ENCODE measurements at places on chromosomes 1 and 21.

- no peak for DNase-seq
Observed at GRCh38 chr21:42443876-42444744, 40.4 kb downstream of the UBASH3A start.

DNA sequence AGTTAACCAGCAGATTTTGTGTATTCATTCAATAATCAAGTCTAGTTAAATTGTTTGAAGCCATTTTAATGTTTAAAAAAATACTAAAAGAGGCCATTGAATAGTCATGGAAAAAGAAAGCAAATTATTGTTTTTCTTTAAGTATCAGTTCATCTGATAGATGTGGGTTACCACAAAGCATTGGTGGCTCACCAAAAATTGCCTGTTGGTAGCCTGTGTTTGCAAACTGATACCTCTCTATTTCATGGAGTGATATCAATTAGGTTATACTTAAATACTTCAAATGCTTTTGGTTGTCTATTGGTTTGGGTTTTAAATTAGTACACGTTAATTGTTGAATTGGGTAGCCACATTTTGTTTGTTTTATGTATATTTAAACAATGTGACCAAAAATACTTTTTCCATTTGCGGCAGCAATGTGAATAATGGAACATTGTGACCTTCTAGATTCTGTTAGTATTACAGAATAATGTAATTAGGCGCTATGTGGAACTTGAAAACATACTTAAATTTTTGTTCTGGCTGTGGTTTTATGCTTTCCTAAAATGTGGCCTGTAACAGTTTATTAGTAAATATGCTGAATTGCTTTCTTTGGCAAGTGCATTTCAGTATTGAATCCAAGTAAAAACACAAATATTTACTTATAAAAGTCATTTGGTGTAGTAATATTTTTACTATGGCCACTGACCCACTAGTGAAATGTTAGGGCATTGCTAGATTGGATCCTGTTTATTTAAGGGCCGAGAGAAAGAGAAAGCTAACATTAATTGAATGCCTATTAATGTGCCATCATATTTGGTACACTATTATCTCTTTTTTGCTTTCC is 37.1 kb upstream of the NBL1 start:
- DNase-seq, result peak; percentile 59

GRCh38 chr1:183719289-183719688 is 66.2 kb upstream of the APOBEC4 start:
- peak; percentile 67 for DNase-seq

GRCh38 chr1:82073071-82073470 is 272.3 kb downstream of the ADGRL2 start:
- no peak for DNase-seq

DNA sequence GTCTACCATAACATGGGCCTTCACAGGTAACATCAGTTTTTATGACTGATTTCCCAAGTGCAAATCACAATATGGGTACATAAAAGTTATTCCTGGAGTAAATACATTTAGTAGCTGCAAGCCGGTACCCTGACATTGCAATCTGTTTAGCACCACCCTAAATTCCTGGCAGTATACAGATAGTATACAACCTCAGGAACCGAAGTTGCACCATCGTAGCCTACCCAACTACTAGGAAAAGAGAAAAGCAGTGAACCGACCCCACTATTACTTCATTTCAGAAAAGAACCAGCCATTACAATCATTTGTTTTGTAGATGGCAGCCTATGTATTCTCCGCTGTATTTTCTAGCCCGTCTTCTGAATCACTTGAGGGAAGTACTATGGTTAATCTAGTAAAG is 1.1 kb downstream of the ADIPOR1 start:
- DNase-seq, result no peak

DNA sequence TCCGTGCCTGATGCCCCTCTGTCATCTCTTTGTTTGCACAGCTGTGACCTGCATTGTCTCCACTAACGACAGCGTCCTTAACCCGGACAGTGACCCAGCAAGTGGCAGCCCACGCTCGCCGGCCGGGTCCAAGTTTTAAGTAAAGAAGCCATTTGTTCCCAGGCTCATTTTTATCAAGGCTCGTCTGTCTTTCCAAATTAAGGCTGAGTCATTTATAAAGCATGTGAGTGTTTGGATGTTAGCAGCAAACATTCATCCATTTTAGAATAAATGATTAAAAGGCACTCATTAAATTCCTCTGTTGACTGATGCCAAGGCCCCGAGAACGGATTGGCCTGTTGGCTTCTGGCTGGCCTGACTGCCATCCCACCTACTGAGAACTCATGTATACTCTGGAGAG is 514.5 kb downstream of the NPHP4 start:
- no peak for DNase-seq

DNA sequence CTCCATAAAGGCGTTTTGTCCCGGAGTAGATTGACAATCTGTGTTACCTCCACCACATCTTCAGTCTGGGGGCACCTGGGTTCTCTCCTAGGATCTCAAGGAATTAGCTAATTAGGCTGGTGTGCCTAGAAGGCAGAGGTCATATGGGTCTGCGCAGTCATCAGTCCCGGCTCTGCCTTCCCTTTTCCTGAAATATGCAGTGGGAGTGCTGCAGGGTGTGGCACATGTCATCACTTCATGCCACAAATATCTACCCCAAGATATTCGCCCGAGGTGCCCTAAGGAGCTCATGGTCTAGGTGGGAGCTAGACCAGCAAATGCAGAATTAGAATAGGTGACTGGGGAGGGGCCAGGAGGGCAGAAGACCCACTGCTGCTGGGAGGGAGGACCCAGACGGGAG is 42.9 kb downstream of the ACTL8 start:
- no peak for DNase-seq

GRCh38 chr1:13512472-13512871 is 1.3 kb downstream of the LRRC38 start:
- DNase-seq, result no peak

GRCh38 chr1:44542420-44543063 is 131.7 kb downstream of the TMEM53 start:
- DNase-seq, result no peak

DNA sequence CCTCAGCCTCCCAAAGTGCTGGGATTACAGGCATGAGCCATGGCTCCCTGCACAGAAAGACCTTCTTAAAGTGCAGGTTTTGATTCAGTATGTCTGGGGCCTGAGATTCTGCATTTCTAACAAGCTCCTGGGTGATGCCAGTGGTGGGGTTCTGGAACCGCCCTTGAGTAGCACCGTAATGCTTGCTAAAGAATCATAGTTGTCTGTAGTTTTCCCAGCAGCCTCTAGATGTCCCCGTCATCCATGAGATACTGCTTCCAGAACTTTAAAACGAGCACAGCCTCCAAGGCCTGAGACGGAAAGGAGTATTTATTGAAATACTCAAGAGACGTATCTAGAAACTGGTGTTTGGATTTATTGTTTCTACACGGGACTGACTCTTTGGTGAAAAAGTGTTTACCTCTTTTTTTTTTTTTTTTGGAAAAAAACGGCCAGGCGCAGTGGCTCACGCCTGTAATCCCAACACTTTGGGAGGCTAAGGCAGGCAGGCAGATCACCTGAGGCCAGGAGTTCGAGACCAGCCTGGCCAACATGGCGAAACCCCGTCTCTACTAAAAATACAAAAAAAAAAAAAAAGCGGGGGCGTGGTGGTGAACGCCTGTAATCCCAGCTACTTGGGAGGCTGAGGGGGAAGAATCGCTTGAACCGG is 2.6 kb upstream of the TOR3A start:
- peak; percentile 64 for DNase-seq

DNA sequence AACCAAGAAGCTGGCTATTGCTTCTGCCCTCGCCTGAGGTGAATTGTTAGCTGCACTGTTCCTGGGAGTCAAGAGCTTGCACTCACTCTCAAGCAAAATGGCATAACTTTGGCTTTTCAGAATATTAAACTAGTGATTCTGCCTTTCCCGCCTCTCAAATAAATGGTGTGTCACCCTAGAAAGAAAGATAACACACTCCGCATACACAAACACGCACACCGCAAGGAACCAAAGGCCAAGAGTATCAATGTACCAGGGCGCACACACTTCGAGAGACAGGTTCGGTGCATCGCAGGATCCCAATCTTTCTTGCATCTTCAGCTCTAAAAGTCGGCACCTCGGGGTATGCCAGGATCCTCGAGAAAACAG is 470 bp upstream of the RTCA start:
- DNase-seq, result no peak

DNA sequence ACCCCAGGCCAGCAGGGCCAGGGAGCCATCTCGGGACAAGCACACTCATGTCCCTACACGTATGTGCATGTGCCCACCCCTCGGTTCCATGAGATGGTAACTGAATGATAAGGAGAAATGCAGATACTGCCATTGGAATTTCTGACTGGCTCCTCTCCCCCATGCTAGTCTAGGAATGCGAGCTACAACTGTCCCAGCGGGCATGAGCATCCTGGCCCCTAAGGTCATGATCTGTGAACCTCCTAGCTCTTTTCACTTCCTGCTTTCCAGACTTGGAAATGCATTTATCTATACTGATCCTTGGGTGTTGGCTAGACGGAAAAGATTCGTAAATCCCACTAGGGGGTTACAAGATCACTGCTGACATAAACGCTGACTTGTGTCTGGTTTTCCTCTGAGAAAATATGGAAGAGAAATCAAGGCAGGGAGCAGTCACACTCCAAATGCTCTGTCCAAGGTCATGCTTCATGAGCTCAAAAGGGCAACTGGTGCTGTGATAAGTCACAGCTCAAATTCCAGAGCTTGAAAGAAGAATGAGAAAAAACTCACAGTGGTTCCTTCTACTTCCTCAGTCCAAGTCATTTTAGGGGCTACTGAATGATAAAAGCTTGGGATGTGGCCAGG is 49.8 kb downstream of the SLC45A1 start:
- DNase-seq, result no peak

DNA sequence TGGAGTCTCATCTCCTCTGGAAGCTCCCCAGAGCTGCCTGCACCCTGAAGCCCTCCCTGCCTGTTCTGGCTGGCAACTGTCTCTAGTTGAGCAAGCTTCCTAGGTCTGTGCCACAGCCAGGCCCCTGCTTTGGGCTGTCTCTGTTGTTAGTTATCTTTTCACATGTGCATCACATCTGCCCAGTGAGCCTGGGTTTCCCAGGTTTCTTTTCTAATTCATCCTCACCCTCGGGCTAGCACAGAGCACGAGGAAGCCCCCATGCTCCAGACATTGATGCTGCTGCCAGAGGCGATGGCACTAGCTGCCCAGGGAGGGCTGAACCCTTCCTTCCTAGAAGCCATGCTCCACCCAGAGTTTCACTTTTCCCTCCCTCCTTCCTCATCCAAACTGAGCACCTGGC is 27.2 kb downstream of the RASSF5 start:
- DNase-seq, result no peak

DNA sequence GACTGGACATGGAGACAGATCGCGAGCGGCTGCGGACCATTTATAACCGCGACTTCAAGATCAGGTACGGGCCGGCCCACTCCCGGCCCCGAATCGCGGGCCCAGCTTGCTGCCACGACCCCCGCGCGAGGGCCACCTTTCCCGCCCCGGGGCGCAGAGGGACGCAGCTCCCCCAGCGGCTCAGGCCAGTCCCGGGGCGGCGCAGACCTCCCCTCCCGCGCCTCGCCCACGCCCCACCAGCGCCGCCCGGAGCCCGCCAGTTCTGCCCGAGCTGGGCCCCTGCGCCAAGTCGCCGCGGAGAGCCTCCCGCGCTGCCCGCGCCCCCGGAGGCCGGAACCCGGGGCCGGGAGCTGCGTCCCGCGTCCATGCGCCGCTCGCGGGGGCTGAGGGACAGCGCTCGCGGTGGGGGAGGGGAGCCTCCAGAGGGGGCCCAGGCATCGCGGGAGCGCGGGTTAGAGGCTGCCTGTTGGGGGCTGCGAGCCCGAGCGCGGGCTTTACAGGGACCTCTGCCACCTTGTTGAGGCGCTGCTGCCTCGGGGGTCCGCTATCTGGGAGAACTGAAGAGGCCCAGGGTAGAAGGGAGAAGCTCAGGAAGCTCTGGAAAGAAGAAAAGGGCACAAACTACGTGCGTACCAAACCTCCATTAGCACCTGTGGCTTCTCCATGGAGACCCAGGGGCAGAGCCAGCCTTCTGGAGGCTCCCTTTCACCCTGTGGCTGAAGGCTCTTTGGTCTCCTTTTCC is 698 bp downstream of the MOV10 start:
- DNase-seq, result no peak

DNA sequence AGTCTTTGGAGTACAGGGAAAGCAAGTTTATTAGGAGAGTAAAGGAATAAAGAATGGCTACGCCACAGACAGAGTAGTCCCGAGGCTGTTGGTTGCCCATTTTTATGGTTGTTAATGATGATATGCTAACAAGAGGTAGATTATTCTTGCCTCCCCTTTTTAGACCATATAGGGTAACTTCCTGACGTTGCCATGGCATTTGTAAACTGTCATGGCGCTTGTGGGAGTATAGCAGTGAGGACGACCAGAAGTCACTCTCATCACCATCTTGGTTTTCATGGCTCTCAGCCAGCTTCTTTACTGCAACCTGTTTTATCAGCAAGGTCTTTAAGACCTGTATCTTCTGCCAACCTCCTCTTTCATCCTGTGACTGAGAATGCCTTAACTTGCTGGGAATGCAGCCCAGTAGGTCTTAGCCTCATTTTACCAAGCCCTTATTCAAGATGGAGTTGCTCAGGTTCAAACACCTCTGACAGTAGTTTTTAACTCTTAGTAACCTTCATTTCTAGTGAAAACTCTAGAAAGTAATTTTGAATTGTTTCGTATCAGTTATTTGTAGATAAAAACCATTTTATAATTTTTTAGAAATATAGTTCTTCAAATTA is 26.2 kb downstream of the TCP10L start:
- DNase-seq, result peak; percentile 18

DNA sequence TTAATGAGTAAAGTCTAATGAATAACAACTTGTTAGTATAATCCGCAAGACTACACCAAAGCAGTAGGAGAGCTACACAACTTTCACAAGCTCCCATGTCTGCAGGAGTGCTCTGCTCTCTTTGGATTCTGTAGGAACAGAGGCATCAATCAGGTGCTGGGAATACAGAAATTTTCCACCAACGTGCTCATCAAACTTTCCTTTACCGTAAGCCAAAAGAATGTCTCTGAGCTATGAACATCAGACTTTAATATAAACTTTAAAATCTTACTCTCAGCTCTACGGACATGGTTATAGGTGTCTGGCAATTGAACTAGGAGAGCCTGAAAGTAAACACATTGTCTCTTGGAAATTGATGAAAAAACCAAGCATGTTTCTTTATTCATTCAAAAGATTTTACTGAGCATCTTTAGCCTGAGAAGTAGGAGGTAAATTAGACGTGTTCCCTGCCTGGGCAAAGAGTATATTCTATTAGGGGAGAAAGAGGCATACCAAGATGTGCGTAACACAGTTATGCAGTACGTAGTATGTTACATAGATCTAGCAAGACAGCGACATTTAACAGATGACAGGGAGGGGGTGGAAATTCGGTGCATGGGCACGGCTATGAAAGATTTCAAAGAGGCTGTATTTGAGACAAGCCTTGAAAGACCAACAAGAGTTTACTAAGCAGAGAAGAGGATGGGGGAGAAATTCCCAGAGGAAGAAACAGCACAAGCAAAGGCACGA is 85.2 kb downstream of the TM2D1 start:
- no peak for DNase-seq

GRCh38 chr21:29368906-29369305 is 70.2 kb downstream of the BACH1 start:
- no peak for DNase-seq

GRCh38 chr1:80171631-80172030 is 1165.1 kb upstream of the ADGRL4 start:
- no peak for DNase-seq
